ENCODE measurements at places on chromosomes 1 and 21.
A peak's percentile ranks its signal among the peaks of the same experiment; 100 is the strongest.

- peak; percentile 66 for DNase-seq
These were observed 380.8 kb downstream of the HHIPL2 start for GRCh38 chr1:222167111-222167510.

DNA sequence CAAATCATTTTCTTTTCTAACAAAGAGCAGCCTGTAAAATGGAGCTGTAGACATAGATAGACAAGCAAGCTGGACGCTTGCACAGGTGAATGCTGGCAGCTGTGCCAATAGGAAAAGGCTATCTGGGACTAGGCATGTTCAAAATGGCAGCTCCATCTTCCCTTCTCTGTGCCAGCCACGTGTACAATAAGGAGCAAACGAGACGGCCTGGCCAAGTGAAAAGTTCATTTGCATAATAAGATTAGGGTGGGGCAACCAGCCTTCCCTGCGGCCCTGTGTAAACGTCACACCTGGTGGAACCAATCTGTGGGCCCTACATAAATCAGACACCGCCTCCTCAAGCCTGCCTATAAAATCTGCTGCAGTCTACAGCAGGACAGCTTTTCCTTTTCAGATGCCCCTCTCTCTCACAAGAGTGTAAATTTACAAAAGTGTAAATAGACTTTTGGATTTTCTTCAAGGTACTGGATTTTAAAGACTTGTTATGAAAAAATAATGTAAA is 16.6 kb upstream of the EDEM3 start:
- DNase-seq = peak; percentile 79

DNA sequence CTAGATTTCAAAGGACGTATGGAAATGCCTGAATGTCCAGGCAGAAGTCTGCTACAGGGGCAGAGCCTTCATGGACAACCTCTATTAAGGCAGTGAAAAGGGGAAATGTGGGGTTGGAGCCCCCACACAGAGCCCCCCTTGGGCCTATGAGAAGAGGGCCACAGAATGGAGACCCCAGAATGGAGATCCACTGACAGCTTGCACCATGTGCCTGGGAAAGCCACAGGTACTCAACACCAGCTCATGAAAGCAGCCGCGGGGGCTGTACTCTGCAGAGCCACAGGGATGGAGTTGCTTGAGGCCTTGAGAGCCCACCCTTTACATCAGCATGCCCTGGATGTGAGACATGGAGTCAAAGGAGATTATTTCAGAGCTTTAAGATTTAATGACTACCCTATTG is 108.7 kb downstream of the DMRTB1 start:
- no peak for DNase-seq

DNA sequence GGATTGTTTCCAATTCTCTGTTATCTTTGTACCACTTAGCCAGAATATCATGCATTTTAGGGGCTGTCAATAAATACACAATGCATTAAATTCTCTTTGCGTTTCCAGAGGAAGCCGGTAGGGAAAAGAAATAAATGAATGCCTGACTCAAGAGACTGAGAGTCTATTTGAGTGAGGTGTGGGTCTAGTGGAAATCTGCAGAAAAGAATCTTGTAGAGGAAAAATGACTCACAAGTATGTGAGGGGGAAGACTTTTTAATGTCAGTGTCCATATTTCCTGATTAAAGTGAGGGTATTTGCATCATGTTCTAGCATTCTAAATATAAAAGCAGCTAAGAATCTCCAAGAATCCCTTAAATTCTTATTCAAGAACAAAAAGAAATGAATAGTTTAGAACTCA is 271.1 kb downstream of the PTPRC start:
- DNase-seq = no peak

DNA sequence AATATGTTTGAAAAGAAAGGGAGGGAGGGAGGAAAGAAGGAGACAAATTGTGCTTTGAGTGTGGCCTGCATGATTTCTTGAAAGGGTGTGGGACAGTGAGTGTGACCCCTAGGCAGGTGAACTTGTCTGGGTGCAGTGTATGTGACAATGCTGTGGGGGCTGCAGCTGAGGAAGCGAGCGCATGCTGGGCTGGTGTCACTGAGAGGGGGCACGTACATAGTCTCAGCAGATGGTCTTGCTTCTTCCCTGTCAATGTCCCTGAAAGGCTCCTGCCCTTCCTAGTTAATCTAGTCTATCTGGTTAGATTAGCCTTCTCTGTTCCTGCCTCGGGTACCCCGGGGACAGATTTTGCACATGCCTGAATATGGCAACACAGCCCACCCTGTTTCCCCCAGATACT is 9.8 kb downstream of the FAAH start:
- no peak for DNase-seq

DNA sequence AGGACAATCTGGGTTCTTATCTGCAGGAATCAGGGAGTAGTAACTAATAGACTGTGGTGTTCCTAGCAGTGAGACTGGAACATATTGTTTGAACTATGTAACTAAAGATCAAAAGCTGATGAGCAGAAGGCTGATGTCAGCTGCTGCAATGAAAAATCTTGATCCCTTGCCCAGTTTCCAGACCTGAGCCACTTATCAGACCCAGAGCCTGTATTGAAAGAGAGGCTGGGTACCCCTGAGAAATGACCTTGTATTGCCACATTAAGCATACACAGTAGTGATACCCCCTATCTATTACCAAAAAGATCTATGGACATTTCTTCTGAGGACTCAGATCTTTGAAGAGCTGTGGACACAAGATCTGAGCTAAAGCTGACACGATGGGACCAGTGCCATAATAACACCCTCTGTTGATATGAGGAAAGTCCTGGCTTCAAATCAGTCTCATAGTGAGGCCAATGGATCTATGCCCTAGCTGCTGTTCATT is 178.0 kb upstream of the GALNT2 start:
- no peak for DNase-seq

DNA sequence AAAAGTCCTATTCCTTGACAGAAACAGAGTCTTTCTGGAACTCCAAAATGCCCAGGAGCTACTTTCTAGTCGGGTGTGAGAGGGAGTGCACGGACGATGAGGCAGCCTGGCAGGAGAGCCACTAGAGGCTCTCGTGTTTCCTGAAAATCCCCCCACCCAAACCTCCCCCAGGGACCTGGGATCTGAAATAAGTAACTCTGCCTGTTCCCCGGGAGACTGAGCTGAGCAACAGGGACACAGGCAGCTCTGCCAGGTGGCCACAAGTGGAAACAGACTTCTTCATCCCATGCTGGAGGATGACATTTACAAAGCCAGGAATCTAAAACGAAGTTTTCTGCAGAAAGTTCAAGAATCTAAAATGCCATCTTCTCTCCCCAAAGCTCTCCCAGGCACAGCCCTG is 77.1 kb downstream of the ITPKB start:
- DNase-seq = no peak

GRCh38 chr1:37732111-37732780 is 32.7 kb downstream of the EPHA10 start:
- no peak for DNase-seq

DNA sequence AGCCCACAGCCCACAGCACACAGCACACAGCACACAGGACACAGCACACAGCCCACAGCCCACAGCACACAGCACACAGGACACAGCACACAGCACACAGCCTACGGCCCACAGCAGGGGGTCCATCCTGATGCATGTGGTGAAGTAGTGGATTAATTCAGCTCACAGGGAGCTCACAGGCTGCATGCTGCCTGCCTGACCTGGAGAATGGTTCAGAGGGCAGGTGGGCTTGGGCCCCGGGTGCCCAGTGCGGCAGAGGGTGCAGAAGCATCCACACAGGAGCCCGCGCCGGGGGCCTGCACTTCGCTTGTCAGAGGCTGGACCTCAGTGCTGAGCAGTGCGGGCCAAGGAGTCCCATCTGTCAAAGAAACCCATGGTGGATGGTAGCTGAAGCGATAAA is 21.1 kb upstream of the AJAP1 start:
- no peak for DNase-seq

DNA sequence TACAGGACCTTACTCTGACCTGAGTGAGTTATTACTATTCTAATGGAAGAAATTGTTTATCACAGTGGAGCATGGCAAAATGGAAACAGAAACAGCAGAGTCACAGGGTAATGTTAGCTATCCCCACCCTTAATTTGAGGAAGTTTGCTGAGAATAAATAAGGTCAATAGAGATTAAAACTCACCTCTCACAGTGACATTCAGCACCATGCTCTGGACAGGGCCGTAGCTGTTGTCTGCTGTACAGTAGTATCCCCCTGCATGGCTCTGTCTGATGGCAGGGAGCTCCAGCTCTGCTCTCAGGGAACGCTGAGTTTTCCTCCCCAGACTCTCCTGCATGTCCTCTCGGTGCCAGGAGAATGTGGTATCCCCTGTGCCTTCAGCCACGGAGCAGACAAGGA is 11.9 kb downstream of the FCRL4 start:
- DNase-seq = peak; percentile 20

- peak; percentile 42 for DNase-seq
These were observed 24.0 kb upstream of the SAMD13 start for GRCh38 chr1:84277343-84278059.

DNA sequence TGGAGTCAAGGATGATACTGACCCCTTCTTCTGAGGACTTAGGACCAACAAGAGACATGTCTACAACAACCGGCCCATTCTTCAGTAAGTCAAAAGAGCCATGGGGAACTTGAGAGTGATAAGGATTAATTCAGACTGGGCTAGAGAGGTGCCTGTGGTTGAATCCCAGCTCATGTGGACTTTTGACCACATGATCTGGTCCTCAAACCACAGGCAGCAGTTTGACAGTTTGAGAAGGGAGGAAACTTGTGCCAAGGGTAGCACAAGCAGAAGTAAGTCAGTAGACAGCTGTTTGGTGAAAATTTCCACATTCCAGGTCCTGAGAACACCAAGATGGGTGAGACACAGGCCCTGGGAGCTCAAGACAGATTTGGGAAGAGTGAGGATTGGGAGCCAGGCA is 19.8 kb downstream of the SH3BP5L start:
- DNase-seq = peak; percentile 95

DNA sequence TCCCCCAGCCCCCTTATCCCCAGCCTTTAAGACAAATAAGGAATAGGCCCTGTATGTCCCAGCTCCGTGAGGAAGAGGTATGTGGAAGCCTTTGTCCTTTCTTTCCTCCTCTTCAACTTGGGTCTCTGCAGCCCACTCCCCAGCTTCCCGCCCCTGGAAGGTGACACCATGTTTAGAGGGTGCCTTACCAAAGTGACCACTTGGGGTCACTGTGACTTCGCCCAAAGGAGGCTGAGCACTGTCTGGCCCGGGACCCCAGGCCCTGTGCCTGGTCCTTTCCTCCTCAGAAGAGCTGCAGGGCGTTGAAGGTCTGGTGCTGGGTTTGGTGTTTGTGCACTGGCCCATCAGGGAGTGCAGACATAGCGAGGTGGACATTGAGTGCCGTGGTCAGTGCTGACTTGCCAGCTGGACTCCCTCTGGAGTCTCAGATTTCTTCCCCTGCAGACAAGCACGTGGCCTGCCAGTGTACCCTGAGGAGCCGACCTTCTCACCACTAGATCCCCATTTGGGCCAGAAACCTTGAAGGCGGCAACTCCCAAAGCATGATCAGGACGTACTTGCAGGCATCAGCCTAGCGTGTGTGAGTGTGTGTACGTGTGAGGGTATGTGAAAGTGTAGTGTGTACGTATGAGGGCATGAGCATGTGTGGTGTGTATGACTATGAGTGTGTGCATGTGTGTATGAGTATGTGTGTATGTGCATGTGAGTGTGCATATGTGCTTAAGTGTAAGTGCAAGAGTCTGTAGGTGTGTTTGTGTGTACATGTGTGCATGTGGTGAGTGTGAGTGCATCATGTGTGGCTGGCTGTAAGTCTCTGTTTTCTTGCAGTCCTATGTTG is 181.4 kb upstream of the KIAA0040 start:
- peak; percentile 64 for DNase-seq

DNA sequence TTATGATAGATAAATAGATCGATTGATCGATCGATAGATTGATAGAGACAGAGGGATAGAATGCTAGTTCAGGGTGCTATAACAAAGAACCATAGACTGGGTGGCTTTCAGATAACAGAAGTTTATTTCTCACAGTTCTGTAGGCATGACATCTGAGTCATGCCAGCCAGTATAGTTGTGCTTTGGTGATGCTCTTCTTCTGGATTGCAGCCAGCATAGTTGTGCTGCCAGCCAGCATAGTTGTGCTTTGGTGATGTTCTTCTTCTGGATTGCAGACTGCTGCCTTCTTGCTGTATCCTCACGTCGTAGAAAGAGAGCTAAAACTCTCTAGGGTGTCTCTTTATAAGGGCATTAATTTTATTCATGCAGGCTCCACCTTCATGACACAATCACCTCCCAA is 860.8 kb downstream of the BRINP3 start:
- DNase-seq = no peak

DNA sequence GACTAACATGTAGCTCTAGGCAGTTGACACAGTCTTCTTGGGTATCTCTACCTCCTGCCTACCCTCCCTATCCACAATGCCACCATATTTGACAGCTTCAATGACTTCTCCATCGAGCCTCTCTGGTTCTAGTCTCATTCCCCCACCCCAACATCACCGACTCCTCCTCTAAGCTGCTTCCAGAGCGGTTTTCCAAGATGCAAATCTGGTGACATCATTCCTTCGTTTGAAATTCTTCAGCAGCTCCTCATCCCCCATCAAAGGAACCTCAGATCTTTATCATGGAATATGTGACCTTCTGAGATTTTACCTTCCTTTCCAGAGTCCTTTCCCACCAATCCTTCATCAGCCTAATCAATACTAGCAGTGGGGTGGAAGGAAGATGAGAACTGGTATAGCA is 352.4 kb upstream of the RUNX1 start:
- DNase-seq = no peak

DNA sequence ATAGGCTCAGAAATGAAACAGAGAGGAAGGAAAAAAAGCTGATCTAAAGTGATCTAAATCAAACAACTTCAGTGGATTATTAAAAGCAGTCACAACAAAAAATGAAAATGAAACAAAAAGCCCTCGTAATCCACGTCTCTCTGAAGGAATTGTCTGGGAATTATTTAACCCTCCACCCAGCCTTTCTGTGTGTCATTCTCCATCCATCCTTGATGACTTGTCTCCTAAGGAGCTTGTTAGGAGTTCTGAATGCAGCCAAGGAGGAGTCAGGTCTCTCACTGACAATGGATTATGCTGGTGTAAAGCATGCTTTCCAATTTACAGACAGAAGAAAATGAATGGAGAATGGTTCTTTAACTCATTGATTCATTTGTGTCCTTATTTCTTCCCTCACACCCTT is 359.3 kb upstream of the RUNX1 start:
- DNase-seq = peak; percentile 39

DNA sequence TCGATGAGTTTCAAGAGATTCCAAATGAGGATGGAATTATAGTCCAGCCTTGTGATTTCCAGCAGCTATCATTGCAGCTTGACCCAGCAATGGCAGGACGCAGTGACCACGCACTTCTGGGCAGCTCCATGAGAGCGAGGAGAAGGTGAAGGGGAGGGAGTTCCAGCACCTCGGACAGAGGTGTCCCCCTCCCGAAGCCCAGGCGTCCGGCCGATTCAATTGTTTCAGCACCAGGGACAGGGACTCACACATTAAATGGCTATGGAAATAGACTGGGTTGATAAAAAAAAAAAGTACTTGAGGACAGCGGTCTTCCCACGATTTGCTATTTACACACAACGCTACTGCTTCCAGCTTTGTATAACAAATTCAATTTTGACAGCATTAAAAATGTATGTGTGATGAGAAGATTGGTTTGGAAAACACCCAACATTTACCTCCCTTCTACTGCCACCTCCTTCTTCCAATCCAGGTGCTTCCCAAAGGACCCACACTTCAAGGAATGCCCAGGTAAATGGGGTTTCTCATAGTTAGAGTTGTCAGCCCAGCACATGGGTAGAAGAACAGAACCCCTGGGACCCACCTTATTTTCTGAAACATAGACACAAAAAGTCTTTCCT is 71.8 kb downstream of the DISP3 start:
- DNase-seq = peak; percentile 91

GRCh38 chr1:171736196-171736595 is 5.7 kb downstream of the VAMP4 start:
- DNase-seq = no peak
